ENCODE measurements at places on chromosomes 3 and 15.
A peak's percentile ranks its signal among the peaks of the same experiment; 100 is the strongest.

DNA sequence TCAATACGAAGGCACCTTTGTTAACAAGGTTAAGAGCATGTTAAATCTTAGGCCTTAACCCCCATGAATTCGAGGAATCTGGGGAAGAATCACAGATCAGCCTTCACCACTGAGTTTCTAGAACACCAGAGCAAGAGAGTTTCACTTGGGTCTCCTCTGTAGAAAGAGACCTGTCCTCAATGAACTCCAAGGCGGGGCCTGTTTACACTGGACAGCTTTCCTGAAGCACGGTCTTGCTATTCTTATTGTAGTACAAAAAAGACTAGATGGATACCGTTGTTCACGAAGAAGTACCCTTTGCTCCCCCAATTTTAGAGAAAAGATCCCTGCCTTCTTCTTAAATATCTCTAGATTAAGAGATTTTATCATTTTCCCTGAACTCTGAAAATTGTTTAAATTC, 64.9 kb downstream of the USF3 start:
- DNase-seq = no peak

DNA sequence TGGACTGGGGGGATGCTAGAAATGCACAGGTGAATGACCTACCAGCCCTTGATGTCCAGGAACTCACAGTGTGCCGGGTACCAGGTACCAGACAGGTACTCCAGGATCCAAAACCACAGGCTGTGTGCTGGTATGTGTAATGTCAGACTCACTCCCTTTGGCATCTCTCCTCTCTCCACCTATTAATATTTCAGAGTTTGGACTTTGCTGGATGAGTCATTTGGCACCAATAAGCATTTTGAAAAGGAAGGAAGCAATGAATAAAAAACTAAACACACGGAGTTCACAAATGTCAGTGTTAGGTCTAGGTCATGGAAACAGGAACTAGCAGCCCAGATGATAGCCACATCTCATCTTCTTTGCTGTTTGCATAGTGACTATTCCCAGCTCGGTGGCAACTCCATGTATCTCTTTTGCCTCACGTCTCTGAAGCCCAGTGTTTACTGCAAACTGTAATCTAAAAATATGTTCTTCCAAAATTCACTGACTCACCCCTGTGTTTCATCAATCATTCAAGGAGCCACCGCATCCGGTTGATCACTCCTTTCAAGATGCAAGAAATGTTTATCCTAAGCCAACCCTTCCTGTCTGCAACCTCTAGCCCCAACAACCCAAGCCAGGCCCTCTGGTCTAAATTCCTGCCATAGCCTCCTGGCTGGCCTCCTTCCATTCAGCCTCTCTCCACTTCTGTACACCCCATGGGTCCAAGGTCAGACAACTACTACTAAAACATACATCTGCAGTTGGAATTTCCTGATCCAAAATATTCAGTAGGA, 8.4 kb downstream of the ITGB5 start:
- no peak for DNase-seq

- no peak for DNase-seq
Measured at GRCh38 chr15:65903296-65904073, 34.2 kb downstream of the RAB11A start.

DNA sequence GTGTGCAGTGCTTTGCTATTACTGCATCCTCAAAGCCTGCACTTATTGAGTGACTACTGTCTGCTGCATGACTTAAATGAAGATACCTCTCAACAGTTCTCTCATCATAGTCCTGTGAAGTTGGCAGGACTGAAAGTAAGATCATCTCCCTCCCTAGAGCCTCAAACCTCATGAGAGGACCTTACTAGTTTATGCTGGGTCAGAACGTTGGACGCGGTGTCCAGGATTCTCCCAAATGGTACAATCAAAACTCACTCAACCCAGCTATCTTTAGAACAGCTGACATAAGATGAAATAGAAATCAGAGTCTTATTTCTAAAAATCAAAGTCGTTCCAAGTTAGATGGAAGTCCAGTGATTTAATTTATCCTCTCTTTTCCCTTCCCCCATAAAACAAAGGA, 219.7 kb downstream of the PDZRN3 start:
- no peak for DNase-seq

- DNase-seq = no peak
Measured at GRCh38 chr3:1228289-1228688, 135.5 kb downstream of the CNTN6 start.

GRCh38 chr3:122563717-122564025, 429 bp downstream of the PARP9 start:
- DNase-seq = no peak

- DNase-seq = no peak
Measured at GRCh38 chr15:77475898-77476297, 55.2 kb downstream of the HMG20A start.

- DNase-seq = no peak
Measured at GRCh38 chr3:46845397-46845859, 17.8 kb downstream of the MYL3 start.

- DNase-seq = peak; percentile 29
Measured at GRCh38 chr15:78638658-78639314, 2.2 kb downstream of the CHRNB4 start.

- DNase-seq = no peak
Measured at GRCh38 chr3:186307594-186308221, 54.3 kb downstream of the DGKG start.

GRCh38 chr3:148066802-148067201, 630.9 kb upstream of the AGTR1 start:
- no peak for DNase-seq

- DNase-seq = no peak
Measured at GRCh38 chr3:136171097-136171542, 25.0 kb downstream of the MSL2 start.

DNA sequence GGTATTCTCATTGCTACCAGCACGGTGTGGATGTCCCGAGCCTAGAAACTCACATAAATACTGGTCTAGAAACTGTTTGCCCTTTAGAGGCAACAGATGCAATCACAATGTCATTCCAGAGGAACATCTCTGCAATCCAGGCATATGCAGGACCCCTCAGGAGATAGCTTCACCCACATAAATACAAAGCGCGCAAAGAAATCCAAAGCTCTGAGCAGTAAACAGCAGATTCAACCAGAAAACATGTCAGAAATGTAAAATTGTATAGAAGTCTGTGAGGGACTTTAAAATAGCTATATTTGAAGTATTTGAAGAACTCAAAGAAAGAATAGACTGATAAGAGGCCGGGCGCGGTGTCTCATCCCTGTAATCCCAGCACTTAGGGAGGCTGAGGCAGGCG, 291.7 kb downstream of the FAM43A start:
- no peak for DNase-seq

- no peak for DNase-seq
Measured at GRCh38 chr3:66018057-66019033, 20.4 kb downstream of the MAGI1 start.

DNA sequence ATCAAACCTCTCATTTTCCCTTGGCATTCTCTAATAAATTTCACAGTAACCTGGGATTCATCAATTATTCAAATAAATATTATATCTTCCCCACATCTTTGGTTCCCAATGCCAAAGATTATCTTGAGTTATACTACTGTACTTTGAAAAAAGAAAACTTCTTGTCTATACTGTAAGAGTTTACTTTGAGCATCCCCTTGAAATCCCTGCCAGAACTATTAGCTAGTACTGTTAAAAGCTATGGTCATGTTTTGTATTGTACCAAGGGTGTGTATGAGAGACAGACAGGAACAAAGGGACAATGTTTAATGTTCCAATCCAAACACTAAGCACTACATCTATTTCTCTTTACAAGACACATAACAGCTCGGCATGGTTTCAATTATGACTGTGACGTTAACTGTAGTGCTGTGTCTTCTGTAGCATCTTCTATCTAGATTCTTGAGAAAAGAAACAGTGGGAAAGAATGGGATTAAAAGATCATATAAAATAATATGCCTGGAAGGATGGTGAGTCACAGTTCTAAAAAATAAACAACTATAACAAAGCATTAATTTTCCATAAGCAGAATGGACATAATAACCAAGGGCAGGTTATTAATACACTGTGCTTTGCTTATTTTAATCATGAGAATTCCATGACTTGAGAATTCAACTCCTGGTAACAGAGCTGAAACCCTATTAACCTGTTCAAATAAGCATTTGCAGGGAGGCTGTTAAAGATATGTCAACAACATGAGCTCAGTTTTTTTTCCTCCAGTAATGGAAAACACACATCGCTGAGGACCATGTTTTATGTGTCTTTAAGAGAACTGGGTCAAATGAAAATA, 71.1 kb downstream of the ALDH1A2 start:
- no peak for DNase-seq

DNA sequence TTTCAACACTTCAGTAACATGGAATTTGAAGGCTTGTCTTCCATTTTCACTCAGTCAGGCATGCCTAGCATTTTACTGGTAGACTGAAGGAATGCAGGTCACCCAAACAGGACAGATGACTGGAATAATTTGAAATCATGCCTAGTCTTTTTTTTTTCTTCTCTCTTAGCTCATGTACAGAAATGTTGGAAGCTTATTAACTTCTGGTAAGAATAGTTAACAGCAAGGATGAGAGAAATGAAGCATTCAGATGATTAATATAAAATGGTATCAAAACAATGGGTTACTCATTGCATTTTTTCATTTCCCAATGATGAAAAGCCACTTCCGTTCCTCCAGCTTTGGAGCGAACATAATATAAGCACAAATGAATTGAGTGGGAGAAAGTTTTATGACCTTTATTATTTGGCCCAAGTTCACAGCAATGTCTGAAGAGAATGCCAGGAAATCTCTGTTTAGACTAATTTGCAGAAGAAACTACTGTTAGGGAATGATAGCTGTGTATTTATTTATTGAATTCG, 431.6 kb upstream of the RASGRP1 start:
- DNase-seq = no peak

DNA sequence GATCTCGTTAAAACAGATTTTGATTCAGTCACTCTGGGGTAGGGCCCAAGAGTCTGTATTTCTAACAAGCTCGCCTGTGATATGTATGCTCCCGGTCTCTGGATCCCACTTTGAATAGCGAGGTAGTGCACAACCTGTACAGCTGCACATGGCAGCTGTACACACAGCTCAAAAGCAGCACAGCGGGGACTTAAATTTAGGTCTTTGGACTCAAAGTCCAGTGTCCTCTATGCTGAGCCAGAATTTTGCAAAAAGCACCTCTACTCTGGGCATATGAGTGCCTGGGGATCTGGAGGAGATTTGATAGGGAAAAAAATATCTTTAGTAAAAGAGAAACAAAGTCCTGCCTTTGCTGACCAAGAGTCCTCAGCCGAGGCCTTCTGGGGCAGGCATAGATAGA, 83.1 kb downstream of the HMG20A start:
- no peak for DNase-seq

- no peak for DNase-seq
Measured at GRCh38 chr3:9278498-9278897, 29.1 kb upstream of the SRGAP3 start.

GRCh38 chr3:99920481-99921376, 103.1 kb downstream of the CMSS1 start:
- no peak for DNase-seq

GRCh38 chr3:129277829-129278271, 820 bp upstream of the HMCES start:
- no peak for DNase-seq

DNA sequence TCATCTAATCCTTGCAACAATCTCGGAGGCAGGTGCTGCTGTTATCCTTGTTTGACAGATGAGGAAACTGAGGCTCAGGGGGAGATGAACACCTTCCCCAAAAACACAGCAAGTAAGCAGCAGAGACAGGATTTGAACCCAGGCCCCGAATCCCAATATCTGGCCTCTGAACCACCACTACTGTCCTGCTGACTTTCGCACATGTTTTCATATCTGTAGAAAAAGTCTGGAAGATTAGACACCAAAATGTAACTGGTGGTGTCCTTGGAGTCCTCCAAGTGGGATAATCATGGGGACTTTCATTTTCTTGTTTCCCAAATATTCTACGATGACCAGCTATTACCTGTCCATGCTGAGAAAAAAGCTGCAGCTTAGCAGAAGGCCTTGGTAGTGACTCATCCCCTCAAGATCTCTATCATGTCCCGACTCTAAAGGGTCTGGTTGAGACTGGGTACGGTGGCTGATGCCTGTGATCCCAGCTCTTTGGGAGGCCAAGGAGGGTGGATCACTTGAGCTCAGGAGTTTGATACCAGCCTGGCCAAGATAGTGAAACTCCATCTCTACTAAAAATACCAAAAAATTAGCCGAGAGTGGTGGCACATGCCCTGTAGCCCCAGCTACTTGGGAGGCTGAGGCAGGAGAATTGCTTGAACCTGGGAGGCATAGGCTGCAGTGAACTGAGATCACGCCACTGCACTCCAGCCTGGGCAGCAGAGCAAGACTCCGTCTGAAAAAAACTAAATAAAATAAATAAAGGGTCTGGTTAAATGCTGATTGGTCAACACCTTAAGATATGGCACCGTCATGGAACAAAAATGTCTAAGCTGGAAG, 8.6 kb downstream of the IRAK2 start:
- DNase-seq = no peak

DNA sequence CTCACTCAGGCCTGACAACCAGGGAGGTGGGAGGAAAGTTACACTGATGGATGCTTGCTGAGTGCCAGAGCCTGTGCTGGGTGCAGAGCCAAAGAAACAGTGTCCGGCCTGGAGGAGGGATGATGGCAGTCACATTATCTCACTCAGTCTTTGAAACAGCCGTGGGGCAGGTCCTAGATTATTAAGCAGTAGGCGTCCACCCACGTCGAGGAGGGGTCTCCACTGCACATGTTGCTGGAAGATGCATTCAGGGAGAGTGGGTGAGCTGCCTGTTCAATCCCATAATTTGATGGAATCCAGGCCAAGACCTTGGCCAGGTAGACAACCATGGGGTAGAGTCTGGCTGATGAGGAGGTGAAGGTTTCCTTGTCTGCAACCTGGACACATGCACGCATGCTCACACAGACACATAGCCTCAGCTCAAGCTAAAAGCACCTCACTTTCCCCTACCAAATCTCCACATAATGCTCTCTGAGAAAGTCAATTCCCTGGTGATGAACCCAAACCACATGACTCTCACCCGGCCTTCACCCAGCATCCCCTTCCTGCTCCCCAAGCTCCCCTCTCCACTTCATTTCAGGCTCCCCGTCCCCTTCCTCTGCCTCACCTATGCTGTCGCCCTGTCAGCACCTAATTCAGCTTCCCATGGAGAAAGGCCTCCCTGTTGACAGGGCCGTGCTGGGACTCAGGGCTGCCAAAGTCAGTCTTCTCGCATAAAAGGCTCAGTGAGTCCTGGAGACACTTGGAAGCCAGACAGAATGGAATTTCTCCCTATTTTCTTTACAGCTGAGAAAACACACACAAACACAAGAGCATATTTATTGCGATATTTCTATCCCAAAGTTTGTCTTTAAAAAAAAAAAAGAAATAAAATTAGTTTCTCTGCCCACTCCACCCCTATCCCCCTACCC, 29.8 kb downstream of the ACAN start:
- no peak for DNase-seq

GRCh38 chr3:2967871-2968270, 142.3 kb downstream of the IL5RA start:
- no peak for DNase-seq

DNA sequence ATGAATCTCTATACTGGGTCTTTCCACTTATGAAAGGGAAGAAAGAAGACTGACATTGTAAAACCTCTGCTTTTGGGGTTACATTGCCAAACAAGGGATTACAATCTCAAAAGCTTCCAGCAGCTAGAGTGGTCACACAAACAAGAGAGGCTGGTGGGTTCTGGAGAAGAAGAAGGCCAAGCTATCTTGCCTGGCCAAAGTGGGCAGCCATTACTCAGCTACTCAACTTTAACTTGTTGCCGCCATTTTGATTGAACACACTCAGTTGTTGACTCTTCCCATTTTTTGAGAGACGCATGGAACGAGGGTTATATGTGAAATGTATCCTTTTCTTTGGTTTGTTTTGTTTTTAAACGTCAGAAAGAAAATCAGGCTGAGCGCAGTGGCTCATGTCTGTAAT, 50.9 kb downstream of the BHLHE40 start:
- no peak for DNase-seq

- DNase-seq = no peak
Measured at GRCh38 chr15:33735637-33736247, 232.6 kb upstream of the CHRM5 start.
